Stimulated activated CD8-positive, alpha-beta memory T cell treated with anti-CD3 and anti-CD28 coated beads, Interleukin-4, amount 100 ng/mL, for 1 hour (primary cell): ENCODE measurements at places on chromosomes 6 and 20.

DNA sequence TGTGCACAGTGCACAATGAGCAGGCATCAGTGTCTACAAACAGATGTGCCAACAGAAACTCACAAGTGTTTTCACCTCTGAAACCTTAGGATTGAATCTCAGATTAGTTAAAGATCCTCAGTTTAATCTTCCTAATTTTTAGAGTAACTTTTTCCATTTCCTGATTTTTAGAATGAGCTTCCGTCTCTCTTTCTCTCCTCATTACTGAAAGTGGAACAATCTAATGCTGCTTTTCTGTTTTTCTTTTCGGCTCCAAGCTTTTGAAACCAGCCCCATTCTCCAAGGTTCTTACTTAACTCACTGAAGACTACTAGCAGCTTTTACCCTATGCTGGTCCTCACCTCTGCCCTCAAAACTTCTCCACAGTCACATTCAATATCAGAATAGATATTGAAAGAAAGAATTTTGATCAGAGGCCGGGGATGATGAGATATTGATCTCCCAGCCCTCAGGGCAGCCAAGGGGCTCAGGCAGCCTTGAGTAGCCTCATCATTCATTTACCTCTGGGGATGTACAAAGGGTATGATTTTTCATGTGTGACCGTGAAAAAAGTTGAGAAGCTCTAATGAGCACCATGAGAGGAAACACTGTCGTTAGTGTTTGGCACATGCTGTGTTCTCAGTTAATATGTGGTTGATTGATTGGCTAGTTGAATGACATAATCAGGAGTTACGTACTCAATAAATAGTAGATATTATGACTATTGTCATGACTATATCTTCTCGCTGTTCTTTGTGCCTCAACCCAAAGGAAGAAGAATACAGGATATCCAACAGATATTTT lies 11.9 kb upstream of the STK38 start:
- no peak for DNase-seq

- DNase-seq, result no peak
Observed at GRCh38 chr6:136964398-136964797, 42.3 kb downstream of the SLC35D3 start.

DNA sequence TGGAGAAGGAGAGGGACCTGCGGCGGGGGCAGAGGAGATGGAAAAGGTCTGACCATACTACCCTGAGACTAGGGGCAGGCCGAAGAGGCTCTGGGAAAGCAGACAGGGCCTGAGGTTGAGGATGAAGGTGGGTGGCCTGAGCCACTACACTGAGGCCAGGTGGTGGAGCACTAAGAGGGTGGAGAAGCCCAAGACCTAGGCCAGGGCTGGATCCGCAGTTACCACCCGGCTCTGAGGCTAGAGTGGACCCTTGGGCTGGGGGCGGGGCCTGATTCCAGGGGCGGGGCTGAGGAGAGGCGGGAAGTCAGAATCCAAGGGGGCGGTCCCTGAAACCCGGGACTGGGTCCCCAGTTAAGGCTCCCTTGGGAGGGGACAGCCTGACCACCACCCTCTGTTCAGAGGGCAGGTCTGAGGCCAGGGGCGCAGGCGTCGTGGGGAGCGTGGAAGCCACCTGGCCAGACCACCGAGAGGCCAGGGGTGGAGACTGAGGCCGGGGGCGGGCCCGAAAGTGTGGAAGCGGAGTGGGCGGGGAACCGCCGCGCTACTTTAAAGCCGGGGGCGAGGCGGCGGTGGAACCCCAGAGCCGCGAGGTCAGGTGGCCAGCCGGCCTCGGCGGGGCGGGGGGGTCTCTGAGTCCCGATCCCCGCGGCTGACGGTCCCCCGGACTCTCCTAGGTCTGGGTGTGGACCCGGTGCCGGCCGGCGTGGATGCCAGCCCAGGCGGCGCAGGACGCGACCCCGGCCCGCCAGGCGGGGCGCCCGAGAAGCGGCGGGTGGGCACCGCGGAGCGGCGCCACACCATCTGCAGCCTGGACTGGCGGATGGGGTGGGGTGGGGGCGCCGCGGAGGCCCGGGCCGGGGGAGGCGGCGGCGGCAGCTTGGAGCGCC lies 8.3 kb downstream of the CCM2L start:
- no peak for DNase-seq

GRCh38 chr6:161429921-161430490 lies 156.1 kb upstream of the AGPAT4 start:
- DNase-seq, result no peak

DNA sequence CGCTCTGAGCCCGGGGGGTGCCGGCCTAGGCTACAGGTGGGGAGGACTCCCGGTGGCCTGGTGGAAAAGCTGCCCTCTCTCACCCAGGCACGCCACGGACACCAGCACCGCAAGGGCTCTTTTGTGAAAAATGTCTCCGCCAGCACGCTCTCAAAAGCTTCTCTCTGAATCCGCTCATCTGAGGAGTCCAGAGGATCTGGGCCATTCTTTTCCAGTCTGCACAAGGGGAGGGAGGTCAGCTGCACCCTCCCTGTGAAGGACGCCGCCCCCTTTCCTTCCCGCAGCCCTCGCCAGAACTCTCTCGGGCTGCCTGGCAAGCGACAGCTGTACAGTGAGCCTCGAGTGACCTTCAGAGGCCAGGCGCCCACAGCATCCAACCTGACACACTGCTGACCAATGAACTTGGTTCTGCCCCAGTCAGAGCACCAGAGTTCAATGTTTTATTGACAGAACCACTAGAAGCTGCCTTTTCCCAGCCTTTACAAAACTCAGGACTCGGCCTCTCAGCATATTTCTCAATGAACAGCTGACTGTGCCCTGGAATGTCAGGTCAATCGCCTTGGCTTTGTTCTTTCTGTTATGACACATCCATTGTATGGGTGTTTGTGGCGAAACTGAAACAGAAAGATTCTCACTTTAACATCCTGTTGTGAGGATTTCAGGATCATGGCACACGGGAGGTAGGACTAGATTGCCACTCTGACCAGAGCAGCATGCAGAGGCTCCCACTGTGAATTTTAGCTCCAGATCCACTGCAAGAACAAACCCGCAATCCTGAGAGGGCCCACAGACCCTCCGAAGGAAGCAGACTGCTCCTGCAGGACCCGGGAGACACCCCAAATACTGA lies 26.7 kb downstream of the SERPINB9 start:
- DNase-seq, result no peak

- DNase-seq, result no peak
Observed at GRCh38 chr20:18202966-18203365, 65.3 kb downstream of the KAT14 start.

DNA sequence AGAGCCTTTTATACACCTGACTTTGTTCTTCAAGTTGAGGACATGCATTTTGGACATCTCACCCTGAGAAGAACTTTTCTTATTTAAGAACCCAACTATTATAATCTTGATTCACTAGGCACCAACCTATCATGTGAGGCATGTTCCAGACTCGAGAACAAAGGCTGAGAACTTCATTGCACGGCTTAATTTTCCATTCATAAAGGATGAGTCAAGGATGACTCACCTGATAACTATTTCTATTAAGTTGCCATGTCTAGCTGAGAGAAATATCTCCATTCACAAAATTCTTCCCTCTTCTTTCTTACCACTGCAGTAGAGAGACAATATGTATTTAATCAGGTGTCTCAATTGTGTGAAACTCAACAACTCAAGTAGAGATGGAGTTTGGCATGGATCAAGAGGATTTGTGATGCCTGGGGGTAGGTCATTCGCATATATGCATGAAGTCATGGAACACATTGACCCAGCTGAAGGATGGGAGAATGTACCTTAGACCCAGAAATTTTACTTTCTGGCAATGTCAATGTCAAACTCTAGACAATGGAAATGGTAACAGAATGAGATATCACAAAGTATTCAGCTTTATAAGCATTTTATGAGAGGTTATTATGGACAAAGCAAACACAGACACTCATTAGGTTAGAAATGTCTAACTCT lies 208.7 kb upstream of the PRND start:
- no peak for DNase-seq

- DNase-seq, result no peak
Observed at GRCh38 chr6:90445533-90446108, 141.3 kb downstream of the MAP3K7 start.

DNA sequence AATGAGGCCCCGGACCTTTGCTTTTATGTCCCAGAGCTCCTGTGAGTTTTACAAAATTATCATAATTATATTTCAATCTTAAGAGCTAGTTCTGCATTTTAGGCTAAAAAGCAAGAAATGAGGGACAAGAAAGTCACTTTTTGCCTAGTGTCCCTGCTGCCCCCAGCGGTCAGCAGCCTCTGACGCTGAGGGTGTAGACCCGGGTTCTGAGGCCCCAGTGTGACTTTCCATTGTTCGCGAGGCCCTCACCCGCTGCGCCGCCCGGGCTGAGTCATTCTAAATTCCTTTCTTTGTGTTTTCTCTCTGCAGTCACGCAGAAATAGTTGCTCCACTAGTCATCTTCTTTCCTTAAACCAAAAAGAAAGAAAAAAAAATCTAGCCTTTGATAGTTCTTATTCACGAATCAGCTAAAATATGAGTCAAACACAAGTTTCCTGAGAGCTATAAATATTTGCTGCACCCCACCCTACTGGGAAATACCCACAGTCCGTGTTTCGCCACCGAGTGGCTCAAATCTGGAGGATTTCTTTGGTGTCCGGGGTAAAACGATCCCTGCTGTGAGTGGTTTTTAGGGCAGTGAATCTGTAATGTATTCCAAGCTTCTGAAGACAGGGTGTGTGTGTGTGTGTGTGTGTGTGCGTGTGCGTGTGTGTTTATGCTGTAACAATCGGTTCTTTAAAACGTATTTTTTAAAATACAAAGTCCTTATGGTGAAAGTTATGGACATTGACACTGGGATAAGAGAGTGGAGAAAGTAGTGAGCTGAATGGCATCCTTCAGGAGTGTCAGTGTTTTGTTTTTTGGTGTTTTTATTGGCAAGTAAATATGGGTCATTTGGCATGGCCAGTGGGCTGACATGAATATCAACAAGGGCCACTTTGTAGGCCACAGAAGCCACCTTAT lies 59.7 kb upstream of the EEF1A1 start:
- peak; percentile 31 for DNase-seq

GRCh38 chr20:62745279-62745951 lies 36.8 kb downstream of the NTSR1 start:
- no peak for DNase-seq

- DNase-seq, result no peak
Observed at GRCh38 chr6:143322386-143322785, 128.1 kb downstream of the ADAT2 start.

GRCh38 chr6:167094436-167094819 lies 28.5 kb upstream of the CCR6 start:
- no peak for DNase-seq

- DNase-seq, result no peak
Observed at GRCh38 chr6:15351631-15352030, 105.8 kb downstream of the JARID2 start.

DNA sequence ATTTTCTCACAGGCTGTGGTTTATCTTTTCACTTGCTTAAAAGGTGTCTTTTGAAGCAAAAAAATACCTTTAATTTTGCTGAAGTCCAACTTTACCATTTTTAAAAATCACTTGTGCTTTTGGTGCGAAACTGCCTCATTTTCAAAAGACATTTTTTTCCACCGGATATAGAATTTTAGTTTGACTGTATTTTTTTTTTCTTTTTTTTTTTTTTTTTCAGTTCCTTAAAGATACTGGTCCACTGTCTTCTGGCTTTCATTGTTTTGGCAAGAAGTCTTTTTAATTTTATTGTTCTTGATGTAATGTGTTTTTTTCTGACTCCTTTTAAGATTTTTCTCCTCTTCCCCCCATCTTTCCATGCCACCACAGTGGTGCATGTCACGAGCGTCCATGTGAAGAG lies 198.2 kb downstream of the ARID1B start:
- DNase-seq, result no peak

DNA sequence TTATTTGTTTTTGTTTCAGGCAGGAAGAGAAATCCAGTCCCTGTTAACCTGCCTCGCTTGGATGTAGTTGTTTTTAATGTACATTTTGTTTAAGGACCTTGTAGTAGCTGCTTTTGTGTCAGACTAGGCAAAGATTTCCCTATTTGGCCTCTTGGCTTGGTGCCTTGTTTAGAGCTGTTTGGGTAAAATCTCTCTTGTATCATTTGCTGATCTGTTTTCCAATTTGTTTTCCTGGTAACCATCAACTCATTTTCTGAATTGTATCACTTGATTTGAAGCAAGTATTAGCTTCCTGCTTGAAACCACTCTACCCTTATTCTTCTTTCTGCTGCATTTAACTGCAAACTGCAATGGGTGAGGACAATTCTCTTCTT lies 160.7 kb downstream of the ZFAND3 start:
- DNase-seq, result no peak

- no peak for DNase-seq
Observed at GRCh38 chr20:31760519-31761240, 21.6 kb downstream of the TPX2 start.

GRCh38 chr6:155349129-155349528 lies 34.8 kb upstream of the TFB1M start:
- no peak for DNase-seq

DNA sequence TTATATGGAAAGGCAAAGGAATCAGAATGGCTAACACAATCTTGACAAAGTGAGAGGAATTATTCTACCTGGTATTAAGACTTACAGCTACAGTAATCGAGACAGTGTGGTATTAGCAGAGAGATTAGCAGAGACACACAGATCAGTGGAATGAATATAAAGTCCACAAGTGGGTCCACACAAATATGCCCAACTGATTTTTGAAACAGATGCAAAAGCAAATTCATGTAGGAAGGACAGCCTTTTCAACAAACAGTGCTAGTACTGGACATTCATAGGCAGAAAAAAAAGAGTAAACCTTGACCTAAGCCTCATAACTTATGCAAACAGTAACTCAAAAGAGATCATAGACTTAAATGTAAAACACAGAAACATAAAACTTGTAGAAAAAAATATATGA lies 22.6 kb downstream of the HACE1 start:
- DNase-seq, result no peak

GRCh38 chr6:108052706-108053105 lies 21.8 kb downstream of the OSTM1 start:
- no peak for DNase-seq

- no peak for DNase-seq
Observed at GRCh38 chr6:157194643-157195042, 128.7 kb downstream of the TMEM242 start.

DNA sequence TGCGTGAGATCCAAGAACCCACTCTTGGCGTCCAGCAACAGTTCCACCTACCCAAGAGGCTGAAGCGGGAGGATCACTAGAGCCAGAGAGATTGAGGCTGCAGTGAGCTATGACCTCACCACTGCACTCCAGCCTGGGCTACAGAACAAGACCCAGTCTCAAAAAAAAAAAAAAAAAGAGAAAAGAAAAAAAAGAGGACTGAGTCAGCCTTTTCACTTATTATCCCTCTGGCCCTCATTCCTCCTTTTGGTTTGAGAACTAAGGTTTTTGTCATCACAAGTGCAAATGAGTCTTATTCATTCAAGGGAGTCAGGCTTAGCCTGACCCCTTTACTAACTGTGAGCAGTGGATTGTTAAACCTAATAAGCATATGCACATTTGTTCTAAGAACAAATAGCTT lies 37.9 kb upstream of the JARID2 start:
- no peak for DNase-seq

GRCh38 chr20:43915211-43916072 lies 790 bp downstream of the TOX2 start:
- DNase-seq, result no peak

DNA sequence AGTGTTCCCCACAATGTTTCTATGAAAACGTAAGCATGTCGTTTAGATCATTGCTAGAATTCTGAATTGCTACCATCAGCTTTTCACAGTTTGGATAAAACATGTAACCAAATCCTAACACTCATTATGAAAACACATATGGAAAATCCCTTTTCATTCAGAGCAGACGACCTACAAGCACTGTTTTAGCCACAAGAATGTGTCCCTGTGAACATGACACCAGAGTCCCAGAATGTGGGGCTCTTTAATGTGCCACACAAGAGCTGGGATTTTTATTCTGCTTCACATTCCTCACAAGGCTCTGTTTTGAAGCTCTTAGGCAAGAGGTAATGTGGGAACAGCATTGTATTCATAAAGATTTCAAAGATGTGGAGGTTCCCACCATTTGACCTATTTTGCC lies 141.1 kb upstream of the CITED2 start:
- no peak for DNase-seq
